NB4 (cell line): ENCODE measurements at places on chromosomes 1 and 21.

DNA sequence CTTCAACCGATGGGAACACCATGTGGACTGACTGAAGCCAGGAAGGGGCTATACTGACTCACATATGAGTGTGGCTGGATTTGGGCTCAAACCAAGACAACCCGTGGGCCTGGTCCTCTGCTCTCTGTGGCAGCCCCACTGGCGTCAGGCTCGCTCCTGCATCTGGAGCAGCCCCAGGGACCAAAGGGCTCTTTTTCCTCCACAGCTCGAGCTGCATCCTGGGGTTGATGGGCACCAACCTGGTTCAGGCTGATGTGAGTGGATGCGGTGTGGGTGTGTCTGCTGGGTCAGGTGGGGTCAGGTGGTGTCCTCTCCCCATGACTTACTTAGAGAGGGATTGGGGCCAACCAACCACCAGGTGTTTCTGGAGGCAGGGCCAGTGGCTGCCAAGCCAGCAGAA, 303.0 kb upstream of the AJAP1 start:
- no peak for DNase-seq

DNA sequence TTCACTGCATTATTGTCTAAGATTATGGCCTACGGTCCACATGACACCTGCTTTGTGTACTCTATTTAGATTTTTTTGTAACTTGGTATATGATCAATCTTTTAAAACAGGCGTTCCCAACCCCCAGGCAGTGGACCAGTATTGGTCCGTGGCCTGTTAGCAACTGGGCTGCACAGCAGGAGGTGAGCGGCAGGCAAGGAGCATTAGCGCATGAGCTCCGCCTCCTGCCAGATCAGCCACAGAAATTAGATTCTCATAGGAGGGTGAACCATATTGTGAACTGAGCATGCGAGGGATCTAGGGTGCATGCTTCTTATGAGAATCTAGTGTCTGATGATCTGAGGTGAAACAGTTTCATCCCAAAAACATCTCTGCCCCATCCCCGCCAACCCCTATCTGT, 228.4 kb upstream of the NR5A2 start:
- no peak for DNase-seq

- no peak for DNase-seq
These were observed 433 bp upstream of the KAZN start for GRCh38 chr1:14598007-14598497.

DNA sequence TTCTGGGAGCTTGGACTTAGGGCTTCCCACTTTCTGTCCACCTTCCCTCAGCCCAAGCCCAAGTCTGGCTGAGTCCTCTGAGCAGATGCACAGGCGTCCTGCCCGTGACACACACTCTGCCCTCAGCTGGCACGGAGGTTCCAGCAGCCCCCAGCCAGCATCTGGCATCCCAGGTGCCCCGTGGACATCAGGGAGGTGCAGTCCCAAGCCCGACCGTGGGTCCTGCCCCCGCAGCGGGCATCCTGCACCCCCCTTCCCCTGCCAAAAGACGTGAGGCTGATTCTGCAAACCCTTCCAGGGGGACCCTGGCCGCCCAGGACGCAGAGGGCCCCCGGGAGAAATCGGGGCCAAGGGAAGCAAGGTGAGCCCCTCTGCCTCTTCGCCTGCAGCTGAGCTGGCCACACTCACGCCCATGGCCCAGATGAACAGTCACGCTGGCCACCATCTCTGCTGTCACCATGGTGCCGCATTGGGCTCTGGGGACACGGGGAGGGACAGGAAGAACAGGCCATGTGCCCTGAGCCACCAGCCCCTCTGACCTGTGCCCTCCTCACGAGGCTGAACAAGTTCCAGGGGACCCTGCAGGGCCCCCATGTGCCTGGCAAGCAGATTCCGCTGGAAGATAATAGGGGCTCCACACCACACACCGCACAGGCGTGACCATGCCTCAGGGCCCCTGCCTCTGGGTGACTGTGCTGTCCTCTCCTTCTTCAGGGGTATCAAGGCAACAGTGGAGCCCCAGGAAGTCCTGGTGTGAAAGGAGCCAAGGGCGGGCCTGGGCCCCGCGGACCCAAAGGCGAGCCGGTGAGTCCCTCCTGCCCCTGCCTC, 20.6 kb downstream of the COL6A2 start:
- DNase-seq, result no peak

DNA sequence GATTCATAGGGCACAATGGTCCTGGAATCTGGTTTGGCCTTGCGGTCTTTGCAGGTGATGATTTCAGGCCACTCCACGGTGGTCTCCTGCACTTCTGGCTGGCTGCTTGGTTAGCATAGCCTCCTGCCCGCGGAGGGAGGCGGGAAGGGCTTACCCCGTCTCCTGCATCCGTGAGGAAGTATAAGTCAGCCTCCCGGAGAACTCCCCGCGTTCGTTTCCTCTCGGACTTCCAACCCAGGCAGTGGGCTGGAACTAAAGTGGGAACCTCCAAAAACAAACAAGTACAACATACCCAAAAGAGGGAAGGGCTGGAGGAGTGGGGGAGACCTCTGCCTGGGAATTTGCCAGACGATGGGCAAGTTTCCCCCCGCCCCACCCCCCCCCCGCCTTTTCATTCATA, 939 bp upstream of the CCN1 start:
- no peak for DNase-seq

- DNase-seq, result no peak
These were observed 301.6 kb downstream of the HLX start for GRCh38 chr1:221180704-221181368.
